ENCODE measurements at places on chromosomes 16 and 17.

GRCh38 chr17:78644224-78644623, 67.0 kb upstream of the DNAH17 start:
- no peak for DNase-seq

DNA sequence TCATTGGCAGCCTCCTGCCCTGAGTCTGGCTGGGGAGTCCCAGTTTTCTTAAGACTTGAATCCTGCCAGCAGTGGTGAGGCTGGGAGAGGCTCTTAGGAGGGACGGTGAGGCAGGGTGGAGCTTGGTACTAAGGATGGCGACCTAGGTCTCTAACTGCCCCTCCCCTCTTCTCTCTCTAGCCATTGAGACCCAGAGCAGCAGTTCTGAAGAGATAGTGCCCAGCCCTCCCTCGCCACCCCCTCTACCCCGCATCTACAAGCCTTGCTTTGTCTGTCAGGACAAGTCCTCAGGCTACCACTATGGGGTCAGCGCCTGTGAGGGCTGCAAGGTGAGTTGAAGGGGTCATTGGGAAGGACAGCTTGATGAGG, 16.4 kb downstream of the GJD3 start:
- no peak for DNase-seq

DNA sequence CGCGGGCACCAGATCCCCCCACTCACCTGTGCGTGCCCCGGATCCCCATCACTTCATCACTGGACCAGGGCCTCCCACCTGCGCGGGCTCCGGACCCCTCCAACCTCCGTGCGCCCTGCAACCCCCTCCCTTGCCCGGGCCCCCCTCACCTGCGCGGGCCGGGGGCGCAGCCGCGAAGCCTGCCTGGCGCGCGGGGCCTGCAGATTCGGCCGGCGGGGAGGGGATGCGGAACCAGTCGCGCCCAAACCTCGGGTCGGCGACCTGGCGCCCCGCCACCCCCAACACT, 202 bp downstream of the CEP131 start:
- no peak for DNase-seq

GRCh38 chr17:76915840-76916510, 47.8 kb downstream of the MGAT5B start:
- no peak for DNase-seq

DNA sequence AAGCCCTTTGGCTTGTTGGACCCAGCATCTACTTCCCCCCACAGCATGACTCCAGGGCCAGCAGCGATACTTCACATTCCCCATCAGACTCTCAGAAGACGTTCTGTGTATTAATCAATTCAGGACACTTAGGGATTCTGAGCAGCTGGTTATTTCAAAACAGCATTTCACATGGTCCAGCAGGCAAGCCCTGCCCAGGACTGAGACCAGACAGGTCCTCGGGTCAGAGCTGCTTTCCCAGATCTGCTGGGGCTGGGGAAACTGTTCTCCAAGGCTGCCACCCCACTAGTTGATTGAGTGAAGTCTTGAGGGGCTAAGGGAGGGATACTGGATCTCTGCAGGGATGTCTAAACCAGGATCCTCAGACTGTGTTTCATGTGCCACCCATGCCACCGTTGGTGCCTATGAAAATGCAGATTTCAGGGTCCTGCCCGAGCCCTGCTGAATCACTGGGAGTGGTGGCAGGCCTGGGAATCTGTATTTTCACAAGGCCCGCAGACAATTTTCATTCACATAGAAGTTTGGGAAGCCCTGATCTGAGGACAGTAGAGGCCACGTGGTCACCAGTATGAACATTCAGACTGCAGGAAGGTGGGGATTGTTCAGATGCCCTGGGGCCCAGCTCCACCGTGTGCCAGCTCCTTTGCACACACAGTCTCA, 40.6 kb upstream of the CDH5 start:
- DNase-seq: no peak

DNA sequence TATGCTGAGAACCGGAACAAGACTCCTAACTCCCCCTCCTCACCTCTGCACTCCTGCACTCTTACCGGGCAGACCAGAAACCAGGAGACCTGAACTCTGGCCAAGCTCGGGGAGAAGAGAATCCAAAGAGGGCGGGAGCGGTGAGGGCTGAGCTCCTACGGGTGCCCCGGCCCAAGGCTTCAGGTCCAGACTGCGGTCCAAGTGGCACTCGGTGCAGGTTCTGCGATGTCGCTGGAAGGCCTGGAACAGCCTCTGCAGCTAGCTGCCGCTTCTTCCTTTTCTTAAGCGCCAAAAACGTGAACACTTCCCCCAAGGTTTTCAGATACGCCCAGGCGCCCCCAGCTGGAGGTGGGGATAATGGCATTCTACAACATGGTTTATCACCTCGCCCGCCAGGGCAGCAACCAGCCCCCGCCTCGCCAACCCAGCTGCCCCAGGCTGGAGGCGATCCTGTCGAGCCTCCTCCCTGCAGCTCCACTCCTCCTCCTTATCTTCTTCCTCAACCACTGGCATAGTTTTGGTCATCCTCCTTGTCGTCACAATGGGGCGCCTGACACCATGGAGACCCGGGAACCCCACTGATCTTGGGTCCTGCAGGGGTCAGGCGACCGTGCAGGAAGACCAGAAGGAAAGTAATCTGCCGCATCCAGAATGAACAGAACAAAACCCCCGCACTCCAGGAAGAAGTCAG, 1735.9 kb downstream of the TP53TG3F start:
- no peak for DNase-seq

- DNase-seq: no peak
Observed at GRCh38 chr17:72822358-72823023, 270.0 kb downstream of the SLC39A11 start.

DNA sequence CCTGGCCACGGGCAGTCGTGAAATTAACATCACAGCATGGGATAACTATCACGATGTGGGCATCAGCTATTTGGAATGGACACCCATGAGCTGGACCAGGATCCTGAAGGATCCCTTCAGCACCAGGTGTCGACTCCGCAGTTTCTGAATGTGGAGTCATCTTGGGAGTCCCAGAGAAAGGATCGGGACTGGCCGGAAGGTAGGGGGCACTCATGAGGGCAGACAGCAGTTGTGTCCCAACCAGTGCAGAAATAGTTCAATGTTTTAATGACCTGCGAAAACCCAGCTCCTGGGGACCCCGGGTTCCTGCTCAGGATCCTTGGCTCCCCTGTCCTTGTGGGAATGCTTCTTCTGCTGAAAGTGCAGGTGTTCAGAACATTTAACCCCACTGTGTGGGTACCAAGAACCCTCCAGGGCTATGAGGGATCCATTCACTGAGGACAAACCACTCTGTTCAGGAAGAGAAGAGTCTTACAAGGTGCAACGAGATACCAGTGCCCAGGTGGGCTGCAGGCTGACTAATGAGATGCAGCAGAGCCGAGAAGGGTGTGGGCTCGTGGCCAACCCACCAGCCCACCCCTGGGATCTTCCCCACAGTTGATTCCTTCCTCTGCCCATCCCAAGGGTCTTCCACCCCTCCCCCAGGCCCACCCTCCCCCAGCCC, 154.8 kb downstream of the SALL1 start:
- no peak for DNase-seq

GRCh38 chr17:2954898-2955445, 108.4 kb downstream of the OR1D5 start:
- DNase-seq: no peak

GRCh38 chr16:85829171-85829719, 29.8 kb downstream of the COX4I1 start:
- DNase-seq: no peak

DNA sequence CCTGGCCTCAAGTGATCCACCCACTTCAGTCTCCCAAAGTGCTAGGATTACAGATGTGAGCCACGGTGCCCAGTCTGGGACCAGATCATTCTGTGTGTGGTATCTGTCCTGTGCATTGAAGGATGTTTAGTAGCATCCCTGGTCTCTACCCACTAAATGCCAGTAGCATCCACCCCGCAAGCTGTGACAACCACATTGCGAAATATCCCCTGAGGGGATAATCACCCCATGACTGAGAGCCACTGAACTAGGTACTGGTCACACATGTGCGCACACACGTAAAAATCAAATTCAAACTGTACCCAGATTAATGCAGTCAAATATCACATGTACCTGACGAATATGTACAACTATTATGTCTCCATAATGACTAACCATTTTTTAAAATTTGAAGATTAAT, 35.8 kb downstream of the TEKT5 start:
- DNase-seq: no peak

- DNase-seq: peak; percentile 48
Observed at GRCh38 chr17:27609611-27610303, 21.2 kb upstream of the LGALS9 start.

DNA sequence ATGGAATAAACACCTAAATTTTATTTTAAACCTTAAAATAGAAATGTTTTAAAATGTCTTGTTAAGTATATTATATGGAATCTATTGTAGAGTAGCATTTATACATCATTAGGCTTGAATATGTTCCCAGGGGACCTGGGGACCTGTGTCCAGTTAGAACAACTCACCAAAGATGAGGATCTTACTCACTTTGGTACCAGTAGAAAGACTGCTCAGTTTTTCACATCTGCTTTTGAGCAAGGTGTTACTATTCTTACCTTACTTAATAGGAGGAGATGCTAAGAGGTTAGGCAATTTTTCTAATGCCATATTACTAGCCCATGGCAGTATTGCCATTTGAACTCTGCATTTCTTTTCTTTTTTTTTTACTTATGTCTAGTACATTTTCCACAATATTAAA, 14.7 kb downstream of the STXBP4 start:
- no peak for DNase-seq

DNA sequence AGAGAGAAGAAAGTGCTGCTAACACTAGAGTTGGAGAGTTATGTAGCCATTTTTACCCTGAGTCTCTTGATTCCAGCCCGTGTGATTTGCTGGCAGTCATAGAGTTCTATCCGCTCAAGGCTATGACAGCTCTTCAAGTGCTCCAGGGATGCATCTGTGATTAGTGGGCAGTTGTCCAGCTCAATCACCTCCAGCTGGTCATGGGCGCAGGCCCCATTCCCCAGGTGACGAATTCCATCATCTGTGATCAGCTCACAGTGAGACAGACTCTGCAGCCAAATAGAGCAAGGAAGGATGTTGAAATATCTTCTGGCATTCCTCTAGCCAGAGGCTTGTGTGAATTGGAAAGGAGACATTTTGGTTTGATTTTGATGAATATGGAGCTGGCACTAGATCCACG, 38.4 kb upstream of the STAC2 start:
- DNase-seq: no peak

DNA sequence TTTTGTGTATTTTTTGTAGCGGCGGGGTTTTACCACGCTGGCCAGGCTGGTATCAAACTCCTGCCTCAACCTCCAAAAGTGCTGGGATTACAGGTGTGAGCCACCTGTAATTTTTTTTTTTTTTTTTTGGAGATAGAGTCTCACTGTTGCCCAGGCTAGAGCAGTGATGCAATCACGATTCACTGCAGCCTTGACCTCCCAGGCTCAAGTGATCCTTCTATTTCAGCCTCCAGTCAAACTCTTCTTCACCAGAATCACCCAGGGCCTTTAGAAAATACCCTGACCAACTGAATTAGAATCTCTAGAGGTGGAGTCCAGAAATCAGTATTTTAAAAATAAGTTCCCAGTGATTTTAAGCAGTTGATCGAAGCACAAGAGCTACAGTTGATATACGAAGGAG, 12.5 kb downstream of the HSPB9 start:
- no peak for DNase-seq

DNA sequence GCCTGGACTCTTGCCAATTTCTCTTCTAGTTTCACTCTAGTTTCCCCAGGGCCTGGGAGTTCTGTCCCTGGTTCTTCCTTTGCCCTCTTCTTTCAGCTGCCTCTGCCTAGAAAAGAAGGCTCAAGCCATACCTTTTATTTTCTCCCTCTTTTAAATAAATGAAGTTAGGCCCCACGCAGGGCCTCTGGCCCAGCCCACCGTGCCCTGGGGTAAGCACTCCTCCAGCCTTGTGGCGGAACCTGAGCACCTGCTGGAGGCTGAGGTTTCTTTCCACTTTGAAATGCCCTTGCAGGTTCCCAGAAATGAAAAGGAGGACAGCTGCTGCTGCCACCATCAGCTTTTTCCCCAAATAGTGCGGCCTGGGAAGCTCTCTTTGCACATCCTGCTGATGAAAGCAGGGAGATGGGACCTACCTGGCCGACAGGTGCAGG, 139.4 kb downstream of the CCDC182 start:
- no peak for DNase-seq

GRCh38 chr17:73765824-73766563, 121.7 kb upstream of the SDK2 start:
- DNase-seq: no peak

DNA sequence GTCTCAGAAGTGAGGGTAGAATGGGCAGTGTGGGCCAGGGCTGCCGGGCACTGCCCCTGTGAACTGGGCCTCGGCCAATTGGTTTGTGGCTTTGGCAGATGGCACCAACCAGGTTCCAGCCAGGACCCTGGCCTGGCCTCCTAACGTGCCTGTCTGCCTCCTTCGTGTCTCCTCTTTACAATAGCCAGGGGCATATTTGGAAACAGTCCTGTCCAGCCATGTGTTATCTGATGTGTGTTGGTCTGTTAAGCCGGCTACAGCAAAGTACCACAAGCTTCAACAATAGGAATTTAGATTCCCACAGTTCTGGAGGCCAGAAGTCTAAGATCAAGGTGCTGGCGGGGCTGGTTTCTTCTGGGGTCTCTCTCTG, 14.6 kb downstream of the CRISPLD2 start:
- DNase-seq: no peak

- no peak for DNase-seq
Observed at GRCh38 chr16:88665148-88665547, 2.3 kb upstream of the MVD start.

DNA sequence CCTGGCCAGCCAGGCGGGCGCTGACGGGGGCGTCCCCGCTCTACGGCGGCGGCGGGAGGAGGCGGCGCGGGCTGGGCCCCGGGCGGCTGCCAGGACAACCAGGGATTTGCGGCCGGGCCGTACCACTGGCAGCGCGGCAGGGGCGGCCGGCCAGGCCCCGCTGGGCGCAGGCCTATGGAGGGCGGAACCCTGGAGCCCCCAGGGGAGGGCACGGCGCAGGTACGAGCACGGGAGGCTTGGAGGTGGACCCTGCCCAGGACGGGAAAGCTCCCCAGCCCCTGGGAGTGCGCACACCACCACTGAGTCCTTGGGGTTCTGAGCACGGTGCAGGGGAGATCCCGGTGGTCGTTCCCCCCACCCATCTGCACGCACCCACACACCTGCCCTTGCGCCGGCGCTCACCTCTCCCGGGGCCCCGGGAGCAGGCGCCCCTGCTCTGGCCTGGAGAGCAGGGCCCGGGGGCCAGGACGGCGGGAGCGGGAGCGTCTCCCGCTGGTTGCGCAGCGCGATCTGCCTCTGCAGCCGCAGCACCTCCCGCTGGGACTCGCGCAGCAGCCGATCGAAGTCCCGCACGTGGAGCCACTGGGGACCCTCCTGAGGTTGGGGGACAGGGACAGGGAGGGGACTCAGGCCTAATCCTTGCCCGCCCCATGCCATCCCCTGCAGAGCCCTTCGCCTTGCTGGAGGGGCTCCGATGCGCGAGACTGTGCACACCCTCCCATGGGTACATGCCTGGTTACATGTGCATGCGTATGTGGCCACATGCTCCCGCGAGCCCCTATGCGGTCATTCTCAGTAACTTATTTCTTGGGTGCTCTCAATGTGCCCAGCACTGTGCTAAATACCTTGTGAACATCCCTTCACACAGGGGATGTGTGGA, 3.9 kb downstream of the TSPOAP1 start:
- no peak for DNase-seq

Data from hypothalamus (tissue), 51 donors.